ENCODE measurements at places on chromosomes 6 and 20. TPM values are rescaled to one million over a fixed set of nuclear protein-coding genes. Genes with fewer than 3 reads are reported as not detected.

Gene SMLR1
- total RNA-seq = not detected

Gene ARMH2
- total RNA-seq = 3.1 TPM

Gene LST1
- 13.6 TPM for total RNA-seq

Gene MUC21
- total RNA-seq = not detected

Gene SNX9
- total RNA-seq = 21.5 TPM

Data from CD4-positive, alpha-beta memory T cell (primary cell).